Ecto neural progenitor cell (in vitro differentiated cells): ENCODE measurements at places on chromosomes 1 and 21.

DNA sequence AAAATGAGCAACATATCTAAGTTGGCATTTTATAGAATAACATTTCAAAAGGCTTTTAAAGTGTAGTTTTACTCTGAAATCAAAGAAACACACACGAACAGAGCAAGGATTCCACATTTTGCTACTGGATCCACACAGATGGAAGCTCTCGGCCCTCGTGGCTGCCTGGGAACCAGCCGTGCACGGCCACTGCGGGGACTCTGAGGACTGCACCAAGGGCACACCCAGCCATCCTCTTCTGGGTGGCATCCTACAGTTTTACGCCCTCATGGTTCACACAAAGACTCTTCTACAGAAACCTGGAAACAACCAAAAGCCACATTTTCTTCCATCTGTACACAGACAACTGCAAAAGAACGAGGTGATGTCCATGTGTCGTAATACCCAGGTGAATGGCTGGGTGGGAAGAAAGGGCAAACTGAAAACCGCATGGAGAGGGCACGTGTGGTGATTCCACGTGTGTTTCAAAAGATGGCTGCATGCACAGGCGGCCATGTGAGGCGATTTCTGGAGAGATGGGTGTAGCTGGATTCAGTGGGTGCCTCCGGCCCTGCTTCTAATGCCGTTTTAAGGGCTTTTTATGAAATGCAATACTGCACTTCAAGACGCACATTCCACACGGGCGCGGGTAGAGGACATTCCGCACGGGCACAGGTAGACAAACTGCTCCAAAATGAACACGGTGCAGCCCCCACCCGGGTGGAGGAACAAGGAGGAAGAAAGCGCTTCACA, 8.1 kb downstream of the POFUT2 start:
- peak; percentile 30 for DNase-seq

- no peak for DNase-seq
Measured at GRCh38 chr21:20774737-20775136, 223.5 kb upstream of the NCAM2 start.

GRCh38 chr1:246199086-246199645, 307.9 kb downstream of the SMYD3 start:
- DNase-seq, result no peak

- no peak for DNase-seq
Measured at GRCh38 chr1:84842748-84843231, 50.2 kb downstream of the LPAR3 start.

DNA sequence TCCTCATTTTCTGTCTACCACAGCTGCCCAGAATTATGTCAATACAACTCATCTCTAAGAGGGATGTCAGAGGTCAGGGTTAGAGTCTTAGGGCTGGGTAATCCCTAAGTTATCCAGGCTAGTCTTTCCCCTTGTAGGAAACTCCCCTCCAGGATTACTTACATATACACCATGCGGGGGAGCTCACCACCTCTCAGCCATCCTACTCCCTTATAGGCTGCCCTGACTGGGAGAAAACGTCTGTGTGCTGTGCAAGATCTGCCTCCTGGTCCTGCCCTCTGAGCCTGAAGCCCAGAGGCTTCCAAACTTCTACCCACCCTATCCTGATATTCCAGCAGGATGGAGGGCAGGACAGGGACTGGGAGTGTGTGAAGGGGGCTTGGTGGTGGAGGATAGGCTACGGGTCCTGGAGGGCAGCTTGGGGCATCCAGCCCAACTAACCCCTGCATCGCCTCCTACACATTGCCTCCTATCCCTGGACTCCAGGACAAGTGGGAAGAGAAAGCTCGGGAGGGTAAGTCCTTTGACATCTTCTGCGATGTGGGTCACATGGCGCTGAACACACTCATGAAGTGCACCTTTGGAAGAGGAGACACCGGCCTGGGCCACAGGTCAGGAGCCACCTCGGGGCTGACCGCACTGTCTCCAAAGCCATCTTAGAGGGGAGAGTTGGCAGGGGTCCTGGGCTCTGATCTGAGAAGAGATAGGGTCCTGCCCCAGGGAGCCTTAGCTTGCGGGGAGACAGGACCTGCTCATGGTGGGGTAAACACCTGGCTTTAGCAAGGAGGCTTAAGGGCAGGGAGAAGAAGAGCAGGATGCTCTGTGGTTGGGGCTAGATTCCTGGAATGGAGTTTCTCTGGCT, 14.4 kb downstream of the CYP4B1 start:
- peak; percentile 37 for DNase-seq

DNA sequence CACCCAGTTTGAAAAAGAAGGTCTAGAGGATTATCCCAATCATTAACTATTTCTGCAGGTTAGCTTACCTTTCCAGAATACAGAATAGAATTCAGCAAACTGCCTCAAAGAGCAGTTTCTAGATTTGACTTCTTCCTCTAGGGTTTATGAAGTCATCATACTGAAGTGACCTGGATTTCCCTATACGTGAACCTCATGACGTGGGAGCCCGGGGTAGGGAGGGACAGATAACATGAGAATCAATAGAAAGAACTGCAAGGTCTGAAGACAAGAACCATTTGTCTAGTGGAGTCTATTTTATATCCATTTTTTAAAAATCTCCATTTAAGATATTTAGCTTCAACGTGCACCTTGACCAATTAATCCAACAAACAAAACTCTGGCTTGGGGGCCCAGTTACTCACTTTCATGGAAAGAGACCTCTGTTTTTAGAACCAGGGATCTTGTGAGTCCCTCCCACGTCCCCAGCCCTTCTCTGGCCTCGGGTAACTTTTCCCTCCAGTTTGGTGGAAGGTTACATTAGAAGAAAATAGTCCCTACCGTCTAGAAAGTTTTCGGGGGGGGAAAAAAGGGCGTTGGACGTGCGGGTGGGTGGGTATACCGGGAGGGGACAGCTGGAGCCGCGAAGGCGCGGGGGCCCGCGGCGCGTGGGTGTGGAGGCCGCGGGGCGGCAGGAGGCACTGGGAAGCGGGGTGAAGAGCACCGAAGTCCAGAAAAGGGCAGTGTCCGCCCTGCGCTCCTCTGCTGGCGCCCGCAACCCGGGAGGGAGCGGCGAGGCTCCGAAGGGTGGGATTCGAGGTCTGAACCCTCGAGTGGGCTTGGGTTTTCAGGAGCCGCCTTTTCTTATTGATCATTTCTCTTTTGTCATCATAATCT, 13.8 kb upstream of the POGZ start:
- peak; percentile 68 for DNase-seq

DNA sequence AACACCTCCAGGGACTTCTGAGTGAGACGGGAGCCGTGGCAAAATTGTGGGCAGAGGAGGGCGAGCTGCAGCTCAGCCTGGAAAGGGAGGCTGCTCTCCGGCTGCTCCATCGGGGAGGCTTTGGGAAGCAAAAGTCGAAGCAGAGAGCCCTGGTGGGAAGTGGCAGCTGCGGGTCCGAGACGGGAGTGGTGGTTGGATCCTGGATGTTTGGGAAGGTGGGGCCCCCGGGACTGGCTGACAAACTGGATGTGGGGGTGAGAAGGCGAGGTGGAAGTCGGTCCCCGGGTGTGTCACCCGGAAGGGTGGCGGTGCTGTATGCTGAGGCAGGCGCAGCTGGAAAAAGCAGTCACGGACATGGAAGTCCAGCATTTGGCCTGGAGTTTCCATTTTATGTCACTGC, 52.1 kb downstream of the KCNAB2 start:
- no peak for DNase-seq

GRCh38 chr1:186736971-186737685, 56.9 kb upstream of the PTGS2 start:
- DNase-seq, result no peak

DNA sequence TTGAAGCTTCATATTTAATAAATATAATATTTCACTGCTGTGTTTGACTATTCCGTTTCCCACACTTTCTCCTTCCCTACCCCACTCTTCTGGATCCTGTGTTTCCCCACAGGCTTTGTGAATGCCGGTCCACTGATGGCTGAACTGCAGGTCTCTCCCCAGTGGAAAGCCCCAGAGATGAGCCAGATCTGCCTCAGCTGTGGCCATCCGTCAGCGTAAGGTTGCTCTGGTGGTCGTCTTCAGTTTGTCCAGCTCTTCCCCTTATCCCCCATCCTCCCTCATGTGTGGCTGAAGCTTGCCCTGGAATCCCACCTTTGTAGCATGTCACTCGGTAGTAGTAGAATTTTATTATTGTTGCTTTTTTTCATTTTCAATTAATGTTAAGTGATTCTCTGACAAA, 11.4 kb downstream of the SMAP2 start:
- DNase-seq, result no peak

GRCh38 chr21:14926186-14926585, 138.6 kb downstream of the NRIP1 start:
- no peak for DNase-seq

DNA sequence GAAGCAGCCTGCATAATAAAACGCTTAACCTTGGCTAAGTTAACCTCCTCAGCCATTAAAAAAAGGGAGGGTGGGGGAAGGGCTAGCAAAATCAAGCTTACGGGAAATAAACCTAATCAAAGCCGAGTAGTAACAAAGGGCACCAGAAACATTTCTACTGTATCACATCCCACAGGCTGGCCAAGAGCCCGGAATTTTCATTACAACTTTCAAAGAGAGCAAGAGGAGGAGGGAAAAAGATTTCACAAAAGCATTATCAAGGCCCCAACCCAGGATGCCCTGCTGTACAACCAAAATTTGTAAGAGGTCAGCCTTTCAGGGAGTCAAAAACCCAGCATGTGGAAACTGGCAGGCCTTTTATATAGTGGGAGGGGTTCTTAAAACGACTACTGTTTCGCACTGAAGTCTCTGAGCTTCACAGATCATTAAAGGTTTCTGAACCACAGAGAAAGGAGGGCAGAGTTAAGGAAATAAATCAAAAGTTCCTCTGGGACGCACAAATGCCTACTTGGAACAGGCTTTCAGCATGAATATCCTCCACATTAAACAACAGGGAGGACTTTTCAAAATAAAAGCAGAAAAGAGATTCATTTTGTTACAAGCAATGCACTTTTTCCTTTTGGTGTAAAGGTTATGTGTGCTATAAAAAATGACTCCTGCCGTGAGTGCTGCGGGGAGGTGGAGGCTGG, 90.4 kb downstream of the SLC45A1 start:
- no peak for DNase-seq

GRCh38 chr1:22350171-22350923, 101.3 kb upstream of the ZBTB40 start:
- no peak for DNase-seq

DNA sequence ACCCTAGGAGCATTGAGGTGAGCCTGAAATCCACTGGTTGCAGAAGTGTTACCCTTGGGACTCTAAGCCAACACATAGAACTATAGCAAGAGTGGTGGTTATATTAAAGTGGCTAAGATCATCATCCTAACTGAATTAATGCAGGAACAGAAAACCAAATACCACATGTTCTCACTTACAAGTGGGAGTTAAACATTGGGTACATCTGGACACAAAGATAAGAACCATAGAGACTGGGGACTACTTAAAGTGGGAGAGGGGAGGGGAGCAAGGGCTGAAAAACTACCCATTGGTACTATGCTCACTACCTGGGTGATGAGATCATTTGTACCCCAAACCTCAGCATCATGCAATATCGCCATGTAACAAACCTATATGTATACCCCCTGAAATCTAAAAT, 100.0 kb downstream of the SLC25A24 start:
- DNase-seq, result no peak

- no peak for DNase-seq
Measured at GRCh38 chr1:223429821-223430220, 36.6 kb downstream of the CCDC185 start.

- DNase-seq, result no peak
Measured at GRCh38 chr1:245375789-245376460, 221.1 kb downstream of the KIF26B start.

GRCh38 chr1:29708381-29708780, 472.1 kb downstream of the PTPRU start:
- DNase-seq, result no peak

DNA sequence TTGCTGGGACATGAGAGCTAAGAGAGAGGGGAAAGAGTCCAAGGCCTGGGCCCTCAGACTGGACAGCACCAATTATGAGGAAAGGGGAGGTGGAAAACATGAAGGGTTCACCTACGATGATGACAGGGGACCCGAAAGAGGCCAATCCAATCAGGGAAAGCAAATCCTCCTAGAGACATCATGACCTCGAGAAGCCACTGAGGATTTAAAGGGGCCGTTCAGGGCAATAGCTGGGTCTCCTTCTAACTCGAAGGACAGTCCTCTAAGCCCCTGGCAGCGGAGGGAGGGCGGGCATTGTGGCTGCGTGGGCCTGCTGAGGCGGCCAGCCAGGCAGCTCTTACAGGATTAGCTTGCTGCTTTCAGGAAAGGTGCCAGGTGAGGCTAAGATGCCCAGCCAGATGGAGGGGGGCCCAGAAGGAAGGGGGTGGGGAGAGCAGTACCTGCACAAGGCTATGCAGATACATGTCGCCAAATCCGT, 7.4 kb downstream of the MEF2D start:
- DNase-seq, result no peak

- DNase-seq, result no peak
Measured at GRCh38 chr1:107590900-107591622, 373.9 kb downstream of the VAV3 start.

- no peak for DNase-seq
Measured at GRCh38 chr1:31856140-31856539, 40.3 kb upstream of the SPOCD1 start.

DNA sequence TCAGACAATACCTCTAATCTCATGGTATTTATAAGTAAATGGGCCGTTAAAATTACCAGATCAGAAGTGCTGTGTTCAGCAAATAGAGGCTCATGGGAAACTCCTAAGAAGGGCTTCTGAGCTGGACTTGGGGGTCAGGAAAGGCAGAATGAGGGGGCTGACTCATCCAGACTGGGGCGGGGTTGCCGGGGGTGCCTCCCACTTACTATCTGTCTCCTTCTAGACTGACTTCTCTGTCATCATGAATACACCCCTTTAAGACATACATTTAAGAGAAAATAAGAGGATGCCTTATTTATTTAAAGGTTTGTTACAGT, 96.0 kb upstream of the ERRFI1 start:
- no peak for DNase-seq

DNA sequence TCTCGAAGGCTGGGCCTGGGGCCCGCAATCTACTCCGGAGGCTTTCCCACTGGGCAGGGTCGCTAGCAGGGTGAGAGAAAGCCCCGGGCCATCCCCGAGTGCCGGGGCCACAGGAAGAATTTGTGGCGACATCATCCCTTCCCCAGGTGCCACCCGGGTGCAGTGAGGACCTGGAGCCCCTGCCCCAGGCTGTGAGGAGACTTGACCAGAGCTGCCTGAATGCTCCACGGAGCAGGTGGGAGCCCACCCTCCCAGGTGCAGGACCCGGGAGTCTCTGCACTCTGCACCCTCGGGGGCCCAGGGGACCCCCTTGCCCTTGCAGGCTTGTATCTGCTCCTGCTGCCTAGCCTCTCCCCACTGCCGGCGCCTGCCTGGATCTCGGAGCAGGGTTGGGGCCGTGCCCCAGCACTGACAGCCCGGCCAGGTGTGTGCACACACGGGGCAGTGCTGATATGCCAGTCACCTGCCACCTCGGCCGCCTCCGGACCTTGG, 67.5 kb upstream of the RGS7 start:
- no peak for DNase-seq

DNA sequence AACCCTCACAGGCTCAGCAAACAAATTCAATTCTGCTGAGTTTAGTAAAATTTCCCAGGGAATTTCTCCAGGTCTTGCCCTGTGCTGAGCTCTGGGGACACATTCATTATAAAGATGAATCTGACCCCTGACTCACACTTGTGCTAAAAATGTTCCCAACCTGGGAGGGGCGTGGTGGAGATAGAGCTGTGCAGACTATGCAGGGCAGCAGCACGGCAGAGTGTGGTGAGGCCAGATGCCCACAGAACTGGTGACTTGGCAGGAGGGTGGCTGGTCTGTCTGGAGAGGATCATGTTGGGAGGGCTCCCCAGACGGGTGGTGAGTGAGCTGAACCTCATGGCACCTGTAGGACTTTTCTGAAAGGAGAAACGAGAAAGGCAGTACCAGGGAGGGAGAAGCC, 31.6 kb downstream of the FAAH start:
- no peak for DNase-seq

GRCh38 chr1:156476501-156477298, 23.9 kb downstream of the MEF2D start:
- no peak for DNase-seq
